ENCODE measurements at places on chromosomes 12 and 14.
A peak's percentile ranks its signal among the peaks of the same experiment; 100 is the strongest.

DNA sequence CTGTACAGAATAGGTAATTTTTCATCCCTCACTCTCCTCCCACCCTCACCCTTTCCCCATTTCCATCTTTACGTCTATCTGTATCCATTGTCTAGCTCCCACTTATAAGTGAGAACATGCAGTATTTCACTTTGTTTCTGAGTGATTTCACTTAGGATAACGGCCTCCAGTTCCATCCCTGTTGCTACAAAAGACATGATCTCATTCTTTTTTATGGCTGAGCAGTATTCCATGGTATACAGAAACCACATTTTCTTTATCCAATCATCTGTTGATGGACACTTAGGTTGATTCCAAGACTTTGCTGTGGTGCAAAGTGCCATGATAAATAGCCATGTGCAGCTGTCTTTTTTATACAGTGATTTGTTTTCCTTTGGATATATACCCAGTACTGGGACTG is 16.4 kb downstream of the EEA1 start:
- no peak for DNase-seq

GRCh38 chr12:116325336-116325664 is 47.8 kb upstream of the MED13L start:
- DNase-seq, result no peak

GRCh38 chr14:101505236-101505970 is 55.9 kb upstream of the DIO3 start:
- no peak for DNase-seq

GRCh38 chr14:94112513-94113063 is 2.1 kb downstream of the IFI27 start:
- DNase-seq, result no peak

DNA sequence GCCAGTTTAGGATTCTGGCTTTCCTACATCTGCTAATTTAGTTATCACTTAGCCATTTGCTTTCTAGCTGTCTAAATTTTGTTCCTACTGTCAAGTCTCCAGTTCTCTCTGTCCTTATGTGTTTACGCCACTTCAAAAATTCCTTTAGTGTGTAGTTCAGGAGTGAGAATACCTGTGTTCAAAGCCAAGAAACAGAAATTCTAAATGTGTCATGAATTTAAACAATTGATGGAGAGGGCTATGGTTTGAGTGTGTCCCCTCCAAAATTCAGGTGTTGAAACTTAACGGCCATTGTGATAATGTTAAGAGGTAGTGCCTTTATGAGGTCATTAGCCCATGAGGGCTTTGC is 11.4 kb upstream of the CATSPERB start:
- no peak for DNase-seq

DNA sequence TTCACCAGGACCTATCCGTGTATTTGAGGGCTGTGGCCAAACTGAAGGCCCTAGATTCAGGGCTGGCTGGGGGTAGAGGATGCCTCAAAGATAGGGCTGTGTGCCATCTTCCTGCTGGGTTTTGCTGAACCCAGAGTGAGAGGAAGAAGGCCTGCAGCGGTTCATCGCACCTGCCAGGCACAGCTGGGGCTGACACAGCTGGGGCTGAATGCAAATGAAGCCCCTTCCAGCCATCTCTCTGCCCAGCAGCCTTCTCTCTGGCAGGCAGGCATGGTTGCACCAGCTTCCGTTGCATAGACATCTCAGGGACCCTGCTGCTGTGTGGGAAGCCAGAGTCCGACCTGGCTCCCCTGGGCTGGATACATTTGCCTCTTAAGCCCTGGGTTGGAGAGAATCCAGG is 152.4 kb downstream of the TSPAN9 start:
- DNase-seq, result no peak

DNA sequence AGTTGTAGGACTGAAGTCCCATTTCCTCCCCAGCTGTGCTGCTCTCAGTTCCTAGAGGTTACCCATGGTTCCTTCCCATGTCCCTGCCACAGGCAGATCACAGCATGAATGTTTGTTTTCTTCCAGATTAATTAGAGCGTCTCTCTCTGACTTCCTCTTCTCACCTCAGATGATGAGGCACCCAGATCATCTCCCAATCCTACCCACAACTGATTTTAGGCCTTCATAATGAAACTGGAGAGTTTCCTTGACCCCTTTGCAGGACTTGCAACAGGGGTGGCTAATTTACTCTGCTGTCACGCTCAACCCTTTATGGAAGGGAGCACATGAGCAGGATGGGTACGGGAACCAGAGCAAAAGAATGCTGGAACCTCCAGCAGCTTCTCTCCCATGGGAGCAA is 32.1 kb upstream of the TXNRD1 start:
- DNase-seq, result no peak

GRCh38 chr12:3473844-3474243 is 17.2 kb upstream of the PRMT8 start:
- no peak for DNase-seq

GRCh38 chr12:70659077-70659606 is 21.9 kb upstream of the PTPRB start:
- DNase-seq, result no peak

GRCh38 chr12:86293682-86294240 is 37.6 kb upstream of the MGAT4C start:
- DNase-seq, result no peak

DNA sequence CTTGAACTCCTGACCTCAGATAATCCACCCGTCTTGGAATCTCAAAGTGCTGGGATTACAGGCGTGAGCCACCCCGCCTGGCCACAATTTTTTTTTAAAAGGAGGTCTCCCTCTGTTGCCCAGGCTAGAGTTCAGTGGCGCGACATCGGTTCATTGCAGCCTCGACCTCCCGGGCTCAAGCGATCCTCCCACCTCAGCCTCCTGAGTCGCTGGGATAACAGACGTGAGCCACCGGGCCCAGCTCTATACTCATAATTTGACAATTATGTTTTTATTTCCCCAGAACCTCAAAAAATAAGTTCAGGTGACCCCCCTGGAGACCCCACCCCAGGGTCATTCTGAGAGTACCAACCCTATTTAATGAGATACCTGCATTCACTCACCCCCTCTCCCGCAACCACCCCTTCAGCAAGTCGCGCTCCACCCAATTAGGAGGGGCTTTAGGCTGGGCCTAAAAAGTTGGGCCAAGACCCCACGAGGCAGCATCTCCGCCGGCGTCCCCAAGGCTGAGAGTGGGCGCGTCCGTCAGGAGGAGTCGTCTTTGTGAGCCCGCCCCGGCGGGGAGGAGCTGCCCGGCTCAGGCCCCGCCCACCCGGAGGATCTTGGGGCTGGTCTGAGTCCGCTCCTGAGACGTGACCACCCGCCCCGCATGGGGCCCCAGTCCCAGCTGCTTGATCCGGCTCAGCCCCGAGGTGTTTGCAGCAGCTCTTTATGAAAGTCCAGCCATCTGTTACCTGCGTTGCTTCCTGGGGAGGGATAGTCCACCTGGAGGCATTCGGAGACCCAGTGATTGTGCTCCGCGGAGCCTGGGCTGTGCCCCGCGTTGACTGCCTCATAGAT is at the start of gene ANKRD33:
Gene ANKRD33 (plus strand): TSS at position 628 of the 840 bp plus-strand sequence. CDS start 84 bp downstream, at position 712.
- DNase-seq, result no peak

- no peak for DNase-seq
These were observed 39.4 kb downstream of the IFNG-AS1 start for GRCh38 chr12:68028647-68029046.

DNA sequence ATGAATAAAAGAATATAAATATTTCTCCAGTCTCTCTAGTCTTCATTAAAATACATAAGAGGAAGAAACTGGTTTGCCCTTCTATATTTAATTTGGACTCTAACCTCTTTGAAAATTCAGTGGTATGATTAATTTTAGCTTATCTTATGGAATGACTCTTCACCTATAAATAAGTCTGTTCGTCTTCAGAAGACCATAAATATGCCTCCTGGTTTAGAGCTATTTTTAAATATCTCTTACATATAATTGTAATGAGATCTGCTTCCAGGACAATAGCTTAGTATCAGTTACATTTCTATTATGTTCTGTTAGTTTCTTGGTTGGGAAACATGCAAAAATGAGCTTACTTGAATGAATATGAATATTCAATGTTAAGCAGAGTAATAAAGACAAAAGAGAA is 257.5 kb upstream of the HMGA2 start:
- DNase-seq, result no peak

DNA sequence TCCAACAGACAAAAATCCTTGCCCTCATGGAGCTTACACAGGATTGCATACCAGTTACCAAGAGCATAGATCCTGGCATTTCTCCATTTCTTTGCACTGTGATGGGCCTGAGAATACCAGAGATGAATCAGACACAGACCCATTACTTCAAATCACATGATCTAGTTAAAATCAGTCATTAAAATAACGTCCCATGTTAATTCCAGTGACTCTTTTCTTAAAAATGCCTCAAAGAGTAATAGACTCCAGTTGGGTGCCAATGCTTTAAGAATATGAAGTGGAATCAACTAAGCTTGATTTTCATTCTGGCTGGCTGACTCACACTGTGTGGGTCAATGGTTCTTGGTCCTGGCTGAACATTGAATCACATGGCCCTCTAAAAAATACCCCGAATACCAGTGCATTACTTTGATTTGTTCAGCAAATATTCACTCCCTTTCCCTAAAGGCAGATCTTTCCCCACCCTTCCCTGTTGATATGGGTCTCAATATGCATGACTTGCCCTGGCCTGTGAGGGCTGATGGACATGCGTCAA is 11.0 kb downstream of the ASB2 start:
- no peak for DNase-seq

DNA sequence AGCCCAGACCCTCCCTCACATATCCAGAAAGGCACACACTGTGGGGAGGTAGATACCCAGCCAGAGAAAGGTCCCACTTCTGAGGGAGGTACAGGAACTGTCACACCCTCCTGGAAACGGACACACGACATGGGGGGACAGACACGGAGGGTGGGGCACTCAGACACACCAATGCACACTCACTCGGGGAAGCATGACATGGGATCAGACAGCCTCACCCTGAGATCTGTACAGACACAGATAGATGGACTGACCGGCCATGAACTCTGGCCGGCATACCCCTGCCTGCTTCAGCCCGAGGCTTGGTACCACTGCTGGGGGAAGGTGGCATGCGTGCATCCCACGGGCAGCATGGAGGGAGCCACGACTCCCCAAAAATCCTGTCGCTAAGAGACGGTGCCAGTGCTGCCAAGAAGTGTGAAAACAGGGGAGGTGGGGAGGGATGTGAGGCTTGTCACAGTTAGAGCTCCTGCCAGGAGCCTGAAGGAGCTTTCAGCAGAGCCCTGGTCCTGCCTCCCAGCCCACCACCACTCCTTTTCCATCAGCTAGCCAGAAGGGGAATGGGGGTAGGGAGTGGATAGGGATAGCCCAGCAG is 571 bp downstream of the CPNE6 start:
- no peak for DNase-seq

- DNase-seq, result peak; percentile 23
These were observed 446 bp upstream of the SPATS2 start for GRCh38 chr12:49366652-49367380.

DNA sequence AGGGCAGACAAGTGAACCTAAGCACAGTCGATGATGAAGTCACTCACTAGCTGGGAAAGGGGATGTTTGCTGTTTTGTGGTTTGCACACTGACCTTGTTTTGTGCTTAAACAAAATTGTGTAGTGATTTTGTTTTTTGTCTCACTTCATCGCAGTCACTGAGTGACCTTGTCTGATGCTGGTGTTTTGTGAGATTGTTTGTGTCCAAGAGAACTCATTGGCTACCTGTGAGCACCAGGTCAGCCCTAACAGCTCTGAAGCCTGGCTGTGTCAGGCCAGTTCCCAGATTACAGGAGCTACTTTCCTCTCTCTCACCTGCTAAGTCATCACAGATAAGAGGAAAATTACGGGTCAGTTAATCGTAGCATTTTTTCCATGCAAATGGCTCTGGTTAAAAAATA is 3.9 kb upstream of the ESYT1 start:
- DNase-seq, result no peak

- DNase-seq, result no peak
These were observed 211.6 kb downstream of the KIF26A start for GRCh38 chr14:104349950-104350349.

DNA sequence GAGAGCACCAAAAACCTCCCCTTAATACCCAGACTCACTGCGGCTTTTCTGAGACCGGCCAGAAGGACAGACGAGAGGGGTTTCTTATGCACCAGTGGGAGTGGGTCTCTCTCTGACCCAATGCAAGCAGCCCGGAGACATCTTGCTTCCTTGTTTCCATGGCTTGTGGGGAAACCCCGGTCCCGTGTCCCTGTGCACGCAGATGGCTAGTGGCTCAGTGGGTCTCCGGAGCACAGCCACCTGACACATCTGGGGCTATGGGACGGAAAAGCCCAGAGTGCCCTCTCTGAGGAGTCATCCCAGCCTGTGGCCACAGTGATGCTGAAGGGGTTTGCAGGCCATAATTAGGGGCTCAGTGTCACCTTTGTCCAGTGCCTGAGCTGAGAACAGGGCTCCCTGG is 197.6 kb downstream of the PHETA1 start:
- no peak for DNase-seq

DNA sequence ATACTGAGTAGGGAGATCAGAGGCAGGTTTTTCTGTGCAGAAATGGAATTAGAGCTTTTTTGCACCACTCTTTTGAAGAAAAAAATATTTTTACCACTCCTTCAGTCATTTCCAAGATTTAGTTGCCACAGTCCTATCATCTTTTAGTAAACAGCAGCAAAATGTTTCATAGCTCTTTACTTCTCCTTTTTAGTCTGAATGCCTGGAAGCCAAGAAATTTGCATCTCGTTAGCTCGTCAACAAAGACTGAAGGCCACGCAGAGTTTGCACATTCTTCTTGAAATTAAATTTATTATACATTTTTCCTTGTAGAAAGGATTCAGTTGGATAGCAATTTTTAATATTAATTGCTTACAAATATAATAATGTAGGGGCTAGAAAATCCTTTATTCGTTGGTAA is 544.5 kb upstream of the ATP2B1 start:
- no peak for DNase-seq

DNA sequence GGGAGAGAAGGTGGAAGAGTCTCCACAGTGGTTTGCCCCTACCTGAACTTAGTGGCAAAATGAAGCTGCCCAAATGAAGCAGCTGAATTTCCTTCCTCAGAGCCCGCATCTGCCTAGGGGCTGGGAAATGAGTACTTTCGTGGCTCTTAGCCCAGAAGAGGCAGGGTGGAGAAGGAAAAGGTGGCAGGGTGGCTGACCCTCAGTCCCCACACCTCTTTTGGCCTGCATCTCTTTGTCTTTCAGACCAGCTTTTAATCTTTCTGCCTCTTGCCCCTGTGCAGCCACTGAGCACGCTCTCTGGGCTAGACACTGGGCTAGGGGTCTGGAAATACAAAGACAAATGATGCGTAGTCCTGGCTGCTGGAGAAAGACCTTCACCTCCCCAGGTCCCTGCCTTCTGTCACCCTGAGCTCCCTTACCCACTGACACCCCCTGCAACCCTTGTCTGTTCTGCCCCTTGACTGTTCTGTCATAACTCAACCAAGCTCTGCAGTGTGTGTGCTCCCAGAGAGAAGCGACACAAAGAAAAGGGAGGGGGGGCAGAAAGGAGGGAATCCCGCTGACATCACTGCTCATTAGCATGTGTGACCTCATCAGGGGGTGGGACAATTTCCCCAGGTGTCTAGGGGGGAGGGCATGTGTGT is 371 bp upstream of the REM2 start:
- no peak for DNase-seq
